ENCODE measurements at places on chromosomes 16 and 17. TPM values are rescaled to one million over a fixed set of nuclear protein-coding genes. Genes with fewer than 3 reads are reported as not detected.

The HELZ gene
- 63.8 TPM for total RNA-seq

The PMFBP1 gene
- 5.6 TPM for total RNA-seq

The WNT9B gene
- not detected for total RNA-seq

The CCL8 gene
- total RNA-seq: not detected

The ZNF286A gene
- 27.0 TPM for total RNA-seq

The EPN3 gene
- total RNA-seq: 53.2 TPM

The EVI2B gene
- total RNA-seq: not detected

The OVCA2 gene
- 39.3 TPM for total RNA-seq

The C16orf54 gene
- not detected for total RNA-seq

The CRYBA1 gene
- not detected for total RNA-seq

The NPB gene
- 0.68 TPM for total RNA-seq

The MYO15A gene
- not detected for total RNA-seq

The SCARF1 gene
- total RNA-seq: 0.51 TPM

The CLEC19A gene
- not detected for total RNA-seq

The FGF11 gene
- total RNA-seq: 0.91 TPM

The C16orf74 gene
- total RNA-seq: 3.8 TPM

The AKTIP gene
- total RNA-seq: 127 TPM

The HOXB7 gene
- 28.2 TPM for total RNA-seq

The LDHD gene
- total RNA-seq: 4.1 TPM

The AGRP gene
- total RNA-seq: not detected

The SLC16A13 gene
- total RNA-seq: 7.1 TPM

The MYH1 gene
- not detected for total RNA-seq

The CD7 gene
- total RNA-seq: 0.37 TPM

The SLC38A8 gene
- total RNA-seq: 0.79 TPM

The KRT16 gene
- total RNA-seq: not detected

The HAPSTR1 gene
- 42.9 TPM for total RNA-seq

The CNGB1 gene
- total RNA-seq: not detected

The TEX19 gene
- 3.4 TPM for total RNA-seq

The ADAMTS18 gene
- 0.29 TPM for total RNA-seq

The ZNF205 gene
- total RNA-seq: 13.5 TPM

The CD300LB gene
- total RNA-seq: not detected

The LYRM9 gene
- 25.6 TPM for total RNA-seq

The CHAD gene
- not detected for total RNA-seq

The SLC22A31 gene
- 6.7 TPM for total RNA-seq

All from Caco-2 (cell line).